ENCODE measurements at places on chromosomes 6 and 20. TPM values are rescaled to one million over a fixed set of nuclear protein-coding genes. Genes with fewer than 3 reads are reported as not detected.

The DEFB132 gene
- total RNA-seq, result not detected

The CABLES2 gene
- 3.2 TPM for total RNA-seq

The SNRPB gene
- total RNA-seq, result 469 TPM

The CTCFL gene
- not detected for total RNA-seq

The SPTLC3 gene
- total RNA-seq, result 0.77 TPM

The PTPRT gene
- total RNA-seq, result not detected

The PROKR2 gene
- not detected for total RNA-seq

The FAM83D gene
- total RNA-seq, result 12.6 TPM

The OR2H1 gene
- not detected for total RNA-seq

The HFE gene
- 0.25 TPM for total RNA-seq

The C2 gene
- 1.4 TPM for total RNA-seq

- no peak overlapping the region for H3K27ac ChIP-seq
- peaks cover 2% of the 10 kb centered on the region for H3K27me3 ChIP-seq
- no peak overlapping the region for H3K4me3 ChIP-seq
- peak; percentile 7 for DNase-seq
- H3K36me3 ChIP-seq, result peaks cover 3% of the 10 kb centered on the region
These were observed 23.1 kb upstream of the HMGN3 start for GRCh38 chr6:79257381-79258205.

GRCh38 chr6:15824811-15825210 lies 162.0 kb upstream of the DTNBP1 start:
- no peak overlapping the region for H3K27ac ChIP-seq
- no peak overlapping the region for H3K4me3 ChIP-seq
- H3K36me3 ChIP-seq, result no peaks in the 10 kb centered on the region
- DNase-seq, result no peak

DNA sequence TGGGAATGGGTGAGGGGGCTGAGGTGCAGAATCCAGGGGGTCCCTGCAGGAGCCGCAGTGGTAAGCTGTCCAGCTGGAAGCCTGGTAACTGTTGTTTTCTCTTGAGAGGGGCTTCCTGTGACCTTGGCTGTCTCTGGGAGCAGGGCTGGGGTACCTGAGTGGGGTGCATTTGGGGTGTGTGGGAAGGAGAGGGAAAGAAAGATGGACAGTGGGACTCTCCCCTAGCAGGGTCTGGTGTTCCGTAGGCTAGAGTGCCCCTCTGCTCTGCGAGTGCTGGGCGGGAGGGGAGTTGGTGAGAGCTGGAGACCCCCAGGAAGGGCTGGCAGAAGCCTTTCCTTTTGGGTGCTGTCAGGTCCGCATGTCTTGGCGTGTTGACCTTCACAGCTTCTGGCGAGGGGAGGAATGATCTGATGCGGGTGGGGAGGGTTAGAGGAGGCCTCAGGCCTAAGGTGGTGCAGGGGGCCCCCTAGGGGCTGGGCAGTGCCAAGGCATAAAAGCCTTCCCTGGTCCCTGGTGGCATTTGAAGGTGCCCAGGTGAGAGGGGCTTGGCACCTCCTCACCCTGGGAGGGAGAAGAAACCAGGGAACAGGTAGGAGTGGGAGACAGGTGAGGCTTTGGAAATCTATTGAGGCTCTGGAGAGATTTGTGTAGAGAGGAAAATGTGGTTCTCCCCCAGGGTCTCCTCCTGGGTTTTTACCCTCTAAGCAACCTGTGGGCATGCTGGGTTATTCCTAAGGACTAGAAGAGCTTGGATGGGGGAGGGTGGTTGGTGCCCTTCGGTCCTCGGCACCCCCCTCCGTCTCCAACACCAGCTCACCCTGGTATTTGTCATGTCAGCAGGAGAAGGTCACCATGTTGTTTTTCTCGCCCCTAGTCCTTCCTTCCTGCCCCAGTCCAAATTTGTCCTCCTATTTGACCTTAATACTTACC lies 3.3 kb downstream of the VEGFA start:
- peak; percentile 76 for DNase-seq
- peak overlapping the region; percentile 97 for H3K4me3 ChIP-seq
- H3K36me3 ChIP-seq, result peaks cover 63% of the 10 kb centered on the region
- peak overlapping the region; percentile 50 for H3K27ac ChIP-seq
- H3K4me1 ChIP-seq, result peaks cover 47% of the 10 kb centered on the region
- peaks cover 2% of the 10 kb centered on the region for H3K27me3 ChIP-seq

GRCh38 chr6:68911334-68911733 lies 276.3 kb downstream of the ADGRB3 start:
- no peaks in the 10 kb centered on the region for H3K4me1 ChIP-seq
- DNase-seq, result no peak
- no peaks in the 10 kb centered on the region for H3K27me3 ChIP-seq
- H3K36me3 ChIP-seq, result no peaks in the 10 kb centered on the region
- H3K4me3 ChIP-seq, result no peak overlapping the region
- H3K27ac ChIP-seq, result no peak overlapping the region

DNA sequence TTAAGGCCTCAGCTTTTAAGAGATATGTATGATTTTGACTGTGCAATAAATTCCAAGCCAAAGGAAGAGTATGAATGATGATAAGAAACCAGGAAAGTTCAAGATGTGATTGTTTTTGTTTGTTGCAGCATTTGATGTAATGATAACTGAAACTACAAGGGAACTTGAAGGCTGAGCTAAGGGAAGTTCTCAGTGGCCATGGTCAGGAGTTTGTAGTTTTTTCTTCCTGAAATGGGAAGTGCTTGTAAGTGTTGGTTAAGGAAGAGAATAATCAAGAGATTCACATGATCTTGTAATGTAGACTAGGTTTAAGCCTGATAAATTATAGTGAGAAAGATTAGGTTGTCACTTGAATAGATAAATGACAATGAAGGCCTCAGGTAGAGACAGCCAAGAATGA lies 53.4 kb downstream of the PTCHD4 start:
- no peak overlapping the region for H3K27ac ChIP-seq
- no peaks in the 10 kb centered on the region for H3K36me3 ChIP-seq
- H3K4me3 ChIP-seq, result no peak overlapping the region

- no peaks in the 10 kb centered on the region for H3K36me3 ChIP-seq
- H3K27ac ChIP-seq, result no peak overlapping the region
- H3K4me3 ChIP-seq, result no peak overlapping the region
- peaks cover 6% of the 10 kb centered on the region for H3K27me3 ChIP-seq
- no peak for DNase-seq
These were observed 15.3 kb downstream of the FOXF2 start for GRCh38 chr6:1404713-1405098.

DNA sequence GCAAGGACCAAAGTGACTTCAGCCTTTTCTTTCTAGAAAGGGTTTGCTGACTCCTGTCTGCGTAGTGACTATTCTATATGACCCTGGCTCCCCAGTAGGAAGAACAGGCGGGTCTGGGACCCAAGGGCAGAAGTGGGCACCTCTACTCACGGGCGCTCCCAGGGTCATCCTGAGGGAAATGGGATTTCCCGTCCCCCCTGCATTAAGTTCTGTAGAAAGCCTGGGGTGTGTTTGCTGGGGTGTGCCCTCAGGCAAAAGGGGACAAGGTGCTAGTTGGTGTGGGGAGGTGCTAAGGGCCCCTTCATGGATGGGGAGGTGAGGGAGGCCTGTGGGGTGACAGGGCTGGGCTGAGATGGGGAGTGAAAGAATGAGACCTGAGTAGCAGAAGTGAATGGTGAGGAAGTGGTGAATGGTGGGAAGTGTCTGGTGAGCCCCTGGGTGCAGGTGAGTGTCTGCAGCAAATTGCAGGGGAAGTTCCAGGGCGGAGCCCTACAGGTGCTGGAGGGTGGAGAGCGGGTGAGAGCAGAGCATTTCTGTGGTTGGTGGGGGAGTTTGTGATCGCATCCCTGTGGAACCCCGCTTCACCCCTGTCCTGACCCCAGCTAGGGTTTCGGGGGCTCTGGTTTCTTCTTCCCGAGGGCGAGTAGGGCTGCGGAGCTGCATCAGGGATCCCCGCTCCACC lies 21.1 kb downstream of the RAET1L start:
- H3K36me3 ChIP-seq, result no peaks in the 10 kb centered on the region
- peaks cover 14% of the 10 kb centered on the region for H3K27me3 ChIP-seq
- H3K27ac ChIP-seq, result peak overlapping the region; percentile 9
- peaks cover 60% of the 10 kb centered on the region for H3K4me1 ChIP-seq
- DNase-seq, result peak; percentile 78

DNA sequence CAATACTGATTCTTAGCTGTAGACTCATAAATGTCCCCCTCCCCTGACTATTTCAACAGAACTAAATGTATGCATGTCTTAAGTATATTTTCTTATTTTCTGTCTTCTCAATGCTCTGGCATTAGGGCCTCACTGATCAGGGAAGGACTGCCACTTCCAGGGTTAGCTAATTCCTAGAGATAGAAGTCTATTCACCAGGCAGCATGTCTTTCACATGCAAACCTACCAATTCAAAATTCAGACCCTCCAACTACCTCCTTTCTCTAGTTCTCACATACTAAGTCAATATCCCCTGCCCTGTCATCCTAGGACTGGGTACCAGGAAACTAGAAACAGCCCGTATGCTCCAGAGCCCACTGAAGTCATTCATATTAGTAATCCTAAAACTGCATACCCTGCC lies 132.3 kb downstream of the RALGAPA2 start:
- peaks cover 21% of the 10 kb centered on the region for H3K36me3 ChIP-seq
- no peak overlapping the region for H3K4me3 ChIP-seq
- no peaks in the 10 kb centered on the region for H3K27me3 ChIP-seq
- H3K4me1 ChIP-seq, result peaks cover 4% of the 10 kb centered on the region
- H3K27ac ChIP-seq, result no peak overlapping the region
- no peak for DNase-seq

DNA sequence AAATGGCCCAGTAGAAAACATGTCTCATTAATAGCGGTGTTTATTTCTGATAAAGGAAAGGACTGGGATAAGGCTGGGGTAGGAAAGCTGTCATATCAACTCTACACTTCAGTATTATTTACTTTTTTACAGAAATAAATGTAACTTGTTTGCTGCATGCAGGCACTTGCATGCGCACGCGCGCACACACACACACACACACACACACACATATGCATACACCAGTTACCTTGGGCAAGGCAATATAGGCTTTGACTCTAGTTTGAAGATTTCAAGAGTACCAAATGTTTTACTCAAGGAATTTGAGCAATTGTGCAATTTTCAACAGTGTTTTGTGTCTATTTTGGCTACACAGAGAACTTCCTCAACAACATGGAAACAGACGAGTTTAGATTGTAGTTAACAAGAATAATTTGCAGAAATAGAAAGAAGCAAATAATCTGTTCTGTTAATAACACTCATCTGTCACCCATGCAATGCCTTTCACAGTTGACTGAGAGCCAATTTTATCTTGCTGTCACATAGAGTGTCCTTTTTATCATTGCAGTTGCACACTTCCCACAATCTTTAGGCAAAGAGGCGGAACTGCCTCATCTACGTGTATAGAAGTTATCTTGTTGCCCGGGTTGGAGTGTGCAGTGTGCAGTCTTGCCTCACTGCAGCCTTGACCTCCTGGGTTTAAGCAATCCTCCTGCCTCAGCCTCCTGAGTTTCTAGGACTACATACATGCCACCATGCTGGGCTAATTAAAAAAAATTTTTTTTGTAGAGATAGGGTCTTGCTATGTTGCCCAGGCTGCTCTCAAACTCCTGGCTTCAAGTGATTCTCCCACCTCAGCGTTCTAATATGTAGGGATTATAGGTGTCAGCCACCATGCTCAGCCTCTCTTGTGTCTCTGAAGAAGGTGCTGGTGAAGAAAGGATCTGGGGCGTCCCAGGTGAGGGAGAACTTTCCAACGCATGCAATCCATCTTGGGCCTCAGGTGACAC lies 74.8 kb upstream of the SHLD1 start:
- no peak overlapping the region for H3K27ac ChIP-seq
- peaks cover 14% of the 10 kb centered on the region for H3K4me1 ChIP-seq
- no peaks in the 10 kb centered on the region for H3K27me3 ChIP-seq
- DNase-seq, result no peak
- no peaks in the 10 kb centered on the region for H3K36me3 ChIP-seq
